Tibial nerve (tissue), 4 donors: ENCODE measurements at places on chromosomes 16 and 17.
A peak's percentile ranks its signal among the peaks of the same experiment; 100 is the strongest.

DNA sequence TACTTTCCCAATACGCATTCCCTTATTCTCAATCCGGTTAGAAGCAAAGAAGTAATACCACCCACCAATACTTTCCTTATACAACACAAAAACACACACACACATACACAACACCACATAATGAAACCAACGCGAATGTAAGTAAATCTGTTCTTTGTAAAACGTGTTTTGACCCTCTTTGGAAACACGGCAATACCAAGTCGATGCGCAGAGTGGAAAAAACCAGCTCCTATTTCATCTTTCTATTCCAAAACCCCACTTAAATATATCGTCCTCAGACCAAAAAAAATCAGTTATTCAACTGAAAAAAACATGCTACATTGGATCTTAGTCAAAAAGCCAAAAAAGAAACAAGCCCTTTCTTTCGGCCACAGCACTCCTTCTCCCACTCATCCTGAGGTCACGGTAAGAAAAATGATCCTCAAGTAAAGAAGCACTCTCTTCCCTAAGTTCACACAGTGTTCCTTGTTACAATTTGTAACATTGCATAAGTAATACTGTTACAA lies 31.0 kb upstream of the ARL4D start:
- DNase-seq: no peak

DNA sequence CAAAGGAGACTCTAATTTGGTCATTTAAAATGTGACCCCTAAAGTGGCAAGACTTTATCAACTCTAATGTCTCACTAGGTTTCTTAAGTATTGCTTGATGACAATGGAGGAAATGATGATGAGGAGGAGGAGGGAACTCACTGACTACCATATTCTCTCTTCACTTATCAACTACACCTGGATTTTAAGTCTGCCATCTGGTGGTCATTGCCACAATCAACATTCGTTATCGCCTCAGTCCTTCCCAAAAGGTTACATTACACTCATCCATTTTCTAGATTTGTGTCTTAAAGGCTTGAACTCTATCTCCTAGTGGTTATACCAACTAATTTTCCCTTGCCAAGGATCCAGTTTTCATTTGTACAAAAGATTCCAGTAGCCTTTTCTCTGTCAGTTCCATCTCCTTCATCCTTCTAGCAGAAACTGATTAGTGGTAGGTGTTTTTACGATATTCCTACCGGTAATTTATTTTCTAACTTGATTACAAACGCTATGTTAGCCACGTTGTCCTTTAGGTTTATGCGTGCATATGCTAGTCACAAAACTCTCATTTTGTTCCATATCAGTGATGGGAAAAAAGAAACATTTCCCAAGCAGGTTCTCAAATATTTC lies 114.6 kb upstream of the NOG start:
- no peak for DNase-seq

DNA sequence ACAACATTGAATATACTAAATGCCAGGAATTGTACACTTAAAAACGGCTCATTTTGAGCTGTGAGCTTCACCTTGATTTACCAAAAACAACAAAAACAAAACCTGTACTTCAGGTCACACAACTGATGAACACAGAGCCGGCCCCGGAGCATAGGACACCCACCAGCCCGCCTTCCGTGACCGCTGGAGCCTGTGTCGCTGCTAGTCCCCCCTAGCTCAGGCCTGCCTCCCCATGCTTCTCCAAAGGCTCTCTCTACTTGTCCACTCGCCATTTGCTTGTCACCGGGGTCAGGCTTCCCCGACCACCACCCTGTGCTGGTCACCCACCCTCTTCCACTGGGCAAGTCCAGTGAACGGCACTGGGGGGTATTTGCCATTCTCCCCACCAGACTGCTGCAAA lies 113.8 kb upstream of the TNRC6C start:
- DNase-seq: no peak

GRCh38 chr17:47363171-47363570 lies 39.4 kb downstream of the EFCAB13 start:
- DNase-seq: no peak

GRCh38 chr16:71771571-71771970 lies 37.1 kb downstream of the AP1G1 start:
- no peak for DNase-seq

GRCh38 chr16:83807327-83807709 lies 460 bp upstream of the HSBP1 start:
- DNase-seq: no peak

- no peak for DNase-seq
These were observed 100.5 kb downstream of the MSI2 start for GRCh38 chr17:57356719-57357391.

GRCh38 chr17:52885882-52886281 lies 727.4 kb upstream of the CA10 start:
- no peak for DNase-seq

DNA sequence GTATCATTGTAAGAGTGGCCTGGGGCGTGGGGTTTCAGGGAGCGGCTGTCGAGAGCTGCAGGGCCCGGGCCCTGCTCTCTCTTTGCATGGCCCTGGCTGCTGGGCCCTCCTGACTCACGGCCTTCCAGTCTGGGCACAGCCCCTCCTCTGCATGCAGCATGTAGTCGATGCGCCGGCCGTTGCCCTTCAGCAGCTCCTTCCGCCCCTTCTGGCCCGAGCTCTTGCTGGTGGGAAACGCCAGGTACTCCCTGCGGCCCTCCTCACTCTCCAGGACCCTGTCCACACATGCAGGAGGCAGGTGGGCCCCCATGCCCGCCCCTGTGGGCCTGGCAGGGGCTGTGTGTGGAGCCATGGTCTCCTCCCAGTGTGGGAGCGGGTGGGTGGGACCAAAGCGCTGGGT lies 50.7 kb downstream of the PRMT7 start:
- DNase-seq: no peak

GRCh38 chr17:77889866-77890760 lies 68.4 kb upstream of the TNRC6C start:
- no peak for DNase-seq

DNA sequence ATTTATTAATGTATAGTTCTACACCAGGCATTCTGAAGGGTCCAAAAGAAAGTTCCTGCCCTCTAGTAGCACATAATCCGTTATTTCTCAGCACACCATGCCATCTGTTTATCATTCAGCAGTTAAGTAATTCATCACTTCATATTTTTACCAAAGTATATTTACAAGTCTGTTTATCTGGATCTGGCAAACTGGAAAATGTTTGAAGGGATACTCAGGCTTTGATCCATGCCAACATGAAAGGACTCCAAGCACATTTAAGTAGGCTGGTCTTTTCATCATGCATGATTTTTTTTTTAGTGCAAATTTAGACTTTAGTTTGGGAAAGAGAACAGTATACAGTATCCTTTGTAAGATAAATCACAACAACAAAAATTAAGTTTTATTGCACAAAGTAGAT lies 4.1 kb upstream of the VPS4A start:
- no peak for DNase-seq

DNA sequence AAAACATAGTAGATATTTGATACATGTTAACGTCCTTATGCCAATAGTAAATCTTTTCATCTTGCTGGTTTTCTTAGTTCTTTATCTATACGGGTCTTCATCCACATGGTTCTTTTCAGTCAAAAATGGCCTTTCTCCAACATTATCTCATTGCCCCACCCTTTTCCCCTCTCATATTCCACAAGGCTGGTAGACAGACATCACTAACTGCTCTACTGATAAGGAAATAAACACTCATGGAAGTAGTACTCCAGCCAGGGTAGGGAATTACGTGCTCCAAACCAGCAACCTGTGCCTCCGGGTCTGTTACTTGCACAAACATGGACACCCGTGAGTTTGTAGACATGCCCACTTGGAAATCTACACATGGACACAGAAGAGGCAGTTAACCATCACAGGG lies 141.4 kb downstream of the XYLT1 start:
- DNase-seq: no peak

DNA sequence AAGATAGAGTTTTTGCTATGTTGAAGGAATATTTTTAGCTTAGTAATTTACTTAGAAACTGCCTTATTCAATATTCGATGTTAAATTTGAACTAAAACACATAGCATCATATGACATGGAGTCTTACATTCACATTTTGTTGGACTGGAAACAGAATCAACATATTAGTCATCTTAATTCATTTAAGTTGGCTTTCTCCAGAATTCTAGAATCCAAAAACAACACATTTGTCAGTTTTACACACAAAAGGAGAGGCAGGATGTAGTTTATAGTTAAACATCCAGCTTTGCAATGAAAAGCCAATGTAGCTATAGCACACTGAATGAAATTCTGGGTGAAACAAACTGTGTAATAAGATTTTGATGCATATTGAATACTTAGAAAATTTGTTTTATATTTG lies 43.3 kb downstream of the WWOX start:
- DNase-seq: no peak

GRCh38 chr17:76074390-76075363 lies at the start of gene GALR2:
Gene GALR2, plus strand, starts transcription at chr17:76074781. Its CDS starts 103 bp downstream, at chr17:76074884.
- no peak for DNase-seq

DNA sequence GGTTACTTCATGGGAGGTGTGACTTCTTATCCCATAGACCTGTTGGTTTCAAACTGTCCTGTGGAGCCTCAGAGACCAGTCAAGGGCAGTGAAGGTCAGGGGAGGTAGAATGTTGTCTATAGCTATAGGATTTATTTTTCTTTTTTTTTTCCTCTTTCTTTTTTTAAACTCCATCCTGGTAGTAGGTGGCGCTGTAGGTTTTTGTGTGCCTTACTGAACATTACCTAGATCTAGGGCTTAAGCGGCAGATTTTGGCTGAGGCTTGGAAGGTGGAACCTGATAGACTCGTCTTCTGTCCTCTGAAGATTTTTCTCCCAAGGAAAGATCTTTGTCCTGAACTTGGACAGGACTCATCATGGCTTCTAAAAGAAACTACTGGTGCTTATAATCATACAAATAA lies 8.2 kb upstream of the LASP1NB start:
- DNase-seq: no peak

DNA sequence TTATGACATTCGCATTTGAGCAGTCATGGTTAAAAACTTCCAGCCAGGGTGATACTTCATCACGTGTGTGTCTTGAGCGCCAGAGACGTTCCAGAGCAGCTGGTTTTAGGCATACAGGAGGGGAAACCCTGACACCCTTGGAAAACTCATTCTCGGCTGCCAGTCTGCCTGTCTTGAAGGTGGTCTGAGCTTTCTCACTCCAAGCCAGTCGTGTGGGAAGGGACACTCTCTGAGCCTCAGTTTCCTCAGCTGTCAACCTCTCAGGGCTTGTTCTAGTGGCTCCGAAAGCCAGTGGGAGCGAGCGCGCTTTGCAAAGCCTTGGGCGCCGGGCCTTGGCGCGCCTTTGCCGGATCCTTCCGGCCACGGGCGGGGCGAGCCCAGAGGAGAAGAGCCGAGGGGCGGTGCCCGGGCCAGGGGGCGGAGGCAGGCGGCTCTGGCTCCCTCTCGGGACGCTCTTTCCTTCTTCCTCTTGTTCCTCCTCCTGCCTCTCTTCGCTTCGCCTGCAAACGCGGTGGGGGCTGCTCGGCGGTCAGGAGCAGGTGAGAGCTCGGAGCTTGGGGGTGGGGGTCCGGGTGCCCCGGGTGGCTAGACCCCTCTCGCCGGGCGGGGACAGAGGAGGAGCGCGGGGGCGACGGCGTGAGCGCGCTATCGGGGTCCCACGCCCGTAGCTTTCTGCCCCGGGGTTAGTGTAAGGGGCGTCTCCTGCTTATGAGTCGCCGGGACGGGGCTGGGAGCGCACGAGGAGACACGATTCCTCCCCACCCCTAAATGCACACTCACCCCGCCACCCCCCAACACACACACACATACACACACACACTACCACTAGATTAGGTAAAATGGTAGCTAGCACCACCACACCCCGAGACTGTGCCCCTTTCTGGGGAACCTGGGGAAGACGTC lies at the start of gene LDAF1:
Gene LDAF1, plus strand, starts transcription at position 467 of the 903 bp plus-strand sequence. CDS start 2,509 bp downstream, outside the sequence.
- peak; percentile 61 for DNase-seq

DNA sequence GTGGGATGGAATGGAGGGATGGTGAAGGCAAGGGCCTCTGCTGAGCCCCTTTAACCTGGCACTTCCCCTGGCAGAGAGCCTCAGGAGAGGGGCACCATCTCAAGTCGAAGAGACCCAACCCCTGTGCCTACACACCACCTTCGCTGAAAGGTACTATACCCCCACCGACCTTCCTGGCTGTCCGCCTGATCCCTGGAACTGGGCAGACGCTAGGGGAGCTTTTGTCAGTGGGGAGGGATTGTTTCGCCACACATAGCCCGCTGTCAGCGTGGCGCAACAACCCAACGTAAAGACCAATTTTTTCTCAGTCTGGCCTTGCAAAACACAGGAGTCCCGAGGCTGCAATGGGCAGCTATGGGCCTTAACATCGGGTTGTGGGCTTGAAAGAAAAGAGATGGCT lies 3.1 kb downstream of the PPP1R1B start:
- no peak for DNase-seq

- DNase-seq: no peak
These were observed 16.1 kb downstream of the SGCA start for GRCh38 chr17:50181591-50182560.

DNA sequence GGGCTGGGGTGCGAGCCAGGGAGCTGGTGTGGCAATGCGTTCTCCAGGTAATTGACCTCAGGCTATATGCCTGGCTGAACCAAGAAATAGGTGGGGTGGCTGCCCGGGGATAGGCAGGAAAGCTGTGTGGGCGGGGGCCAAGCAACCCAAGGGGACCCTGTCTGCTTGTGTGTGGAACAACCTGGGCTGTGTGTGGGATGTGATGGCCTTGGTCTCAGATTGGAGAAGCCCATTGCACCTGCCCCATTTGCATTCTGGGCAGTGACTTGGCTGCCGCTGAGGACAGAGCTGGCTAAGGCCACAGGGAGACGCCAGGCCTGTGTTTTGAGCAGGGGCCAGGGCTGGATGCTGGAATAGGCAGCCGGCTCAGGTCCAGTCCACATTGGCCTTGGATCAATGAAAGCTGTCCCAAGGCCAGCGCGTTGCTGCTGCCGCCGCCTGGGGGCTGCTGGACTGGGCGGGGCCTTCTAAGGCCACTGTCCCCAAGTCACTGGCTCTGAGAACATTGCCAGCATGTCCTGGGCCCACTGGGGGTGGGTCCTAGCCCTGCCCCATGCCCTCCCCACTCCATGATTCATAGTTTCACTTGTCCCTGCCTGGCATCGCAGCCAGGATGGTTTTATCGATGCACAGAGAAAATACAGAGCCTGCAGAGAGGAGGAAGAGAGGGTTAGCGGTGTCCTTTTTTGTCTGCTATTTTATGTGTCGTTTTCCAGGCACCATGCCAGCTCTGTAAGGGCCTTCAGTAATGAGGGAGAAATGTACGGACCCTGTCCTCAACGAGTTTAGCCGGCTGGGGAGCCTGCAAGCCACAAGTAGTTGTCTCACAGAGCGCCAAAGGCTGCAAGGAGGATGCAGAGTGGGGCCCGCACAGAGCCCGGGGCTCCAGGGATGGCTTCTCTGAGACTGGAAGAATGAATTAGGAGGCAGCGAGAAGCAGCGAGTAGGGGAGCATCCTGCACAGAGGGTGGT lies 43.9 kb downstream of the NKD1 start:
- DNase-seq: no peak

GRCh38 chr16:51392521-51393187 lies 241.6 kb upstream of the SALL1 start:
- peak; percentile 37 for DNase-seq

GRCh38 chr17:17152385-17152784 lies 53.7 kb downstream of the PLD6 start:
- DNase-seq: no peak

GRCh38 chr16:87921236-87921773 lies 15.0 kb downstream of the CA5A start:
- DNase-seq: no peak
